Cerebellum (tissue), 4 donors: ENCODE measurements at places on chromosomes 13 and 19. TPM values are rescaled to one million over a fixed set of nuclear protein-coding genes. Genes with fewer than 3 reads are reported as not detected.

Gene TYROBP
- 3.1 TPM for total RNA-seq

Gene NMRK2
- total RNA-seq = not detected

Gene TMEM150B
- 0.73 TPM for total RNA-seq

Gene C19orf73
- total RNA-seq = 1.5 TPM

Gene GFY
- not detected for total RNA-seq

Gene OR7G3
- total RNA-seq = not detected

Gene RAB3A
- total RNA-seq = 35.7 TPM

Gene ZNF285
- total RNA-seq = 21.1 TPM

Gene MATK
- total RNA-seq = 9.6 TPM

Gene GJB2
- 3.6 TPM for total RNA-seq

Gene OSCAR
- total RNA-seq = 0.18 TPM

Gene CPB2
- not detected for total RNA-seq

Gene HOMER3
- total RNA-seq = 20.7 TPM

Gene TDRD12
- total RNA-seq = 2.0 TPM

Gene PTGER1
- 0.27 TPM for total RNA-seq

Gene GET3
- 34.1 TPM for total RNA-seq

Gene FFAR2
- total RNA-seq = not detected

Gene ZNF556
- total RNA-seq = 0.18 TPM

Gene ATP4B
- total RNA-seq = not detected

Gene FXYD1
- total RNA-seq = 1.5 TPM

Gene ANGPTL8
- total RNA-seq = not detected

Gene DNASE2
- 6.3 TPM for total RNA-seq

Gene IFNL1
- not detected for total RNA-seq

Gene SMIM17
- 34.5 TPM for total RNA-seq

Gene ELSPBP1
- not detected for total RNA-seq

Gene ARHGEF18
- 19.6 TPM for total RNA-seq

Gene NXNL1
- not detected for total RNA-seq

Gene TEX29
- total RNA-seq = 0.45 TPM

Gene ANGPTL4
- 0.91 TPM for total RNA-seq

Gene FBN3
- 22.3 TPM for total RNA-seq

Gene IGFL2
- 1.2 TPM for total RNA-seq

Gene BEST2
- total RNA-seq = not detected

Gene ZNF154
- 44.0 TPM for total RNA-seq

Gene EID2
- total RNA-seq = 10.2 TPM

Gene URAD
- not detected for total RNA-seq

Gene SYNGR4
- 0.27 TPM for total RNA-seq

Gene CHST8
- 7.3 TPM for total RNA-seq

Gene KLK10
- 1.3 TPM for total RNA-seq

Gene ADM5
- total RNA-seq = 1.5 TPM

Gene C19orf67
- total RNA-seq = not detected

Gene CDC42EP5
- total RNA-seq = 3.9 TPM

Gene SOX1
- total RNA-seq = 6.9 TPM

Gene LGI4
- total RNA-seq = 2.7 TPM

Gene ZNF83
- 77.8 TPM for total RNA-seq
